ENCODE measurements at places on chromosomes 7 and 10.

DNA sequence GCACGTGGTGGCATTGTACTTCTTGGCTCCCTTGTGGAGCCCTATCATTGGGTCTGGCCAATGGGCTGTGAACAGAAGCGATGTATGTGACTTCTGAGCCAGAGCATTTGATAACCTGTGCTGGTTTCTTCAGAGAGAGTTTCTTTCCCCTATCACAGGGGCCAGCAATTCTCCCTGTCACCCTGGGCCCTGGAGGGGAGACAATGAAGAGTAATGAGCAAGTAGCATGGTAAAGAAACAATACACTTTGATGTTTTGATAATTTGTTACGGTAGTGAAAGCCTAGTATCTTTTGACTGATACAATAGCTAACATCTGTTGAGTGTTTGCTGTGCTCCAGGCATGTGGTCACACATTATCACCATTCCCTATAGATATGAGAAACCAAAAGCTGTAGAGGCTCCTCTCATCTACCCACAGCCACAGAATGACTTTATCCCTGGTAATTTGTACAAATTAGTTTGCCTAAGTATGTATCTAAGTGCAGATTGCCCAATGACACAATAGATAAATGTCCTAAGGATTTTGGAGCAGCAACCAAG, 113.4 kb upstream of the SVIL start:
- H3K36me3 ChIP-seq = no peaks in the 10 kb centered on the region
- DNase-seq = no peak
- no peak overlapping the region for H3K27ac ChIP-seq
- no peak overlapping the region for H3K4me3 ChIP-seq
- no peaks in the 10 kb centered on the region for H3K4me1 ChIP-seq

DNA sequence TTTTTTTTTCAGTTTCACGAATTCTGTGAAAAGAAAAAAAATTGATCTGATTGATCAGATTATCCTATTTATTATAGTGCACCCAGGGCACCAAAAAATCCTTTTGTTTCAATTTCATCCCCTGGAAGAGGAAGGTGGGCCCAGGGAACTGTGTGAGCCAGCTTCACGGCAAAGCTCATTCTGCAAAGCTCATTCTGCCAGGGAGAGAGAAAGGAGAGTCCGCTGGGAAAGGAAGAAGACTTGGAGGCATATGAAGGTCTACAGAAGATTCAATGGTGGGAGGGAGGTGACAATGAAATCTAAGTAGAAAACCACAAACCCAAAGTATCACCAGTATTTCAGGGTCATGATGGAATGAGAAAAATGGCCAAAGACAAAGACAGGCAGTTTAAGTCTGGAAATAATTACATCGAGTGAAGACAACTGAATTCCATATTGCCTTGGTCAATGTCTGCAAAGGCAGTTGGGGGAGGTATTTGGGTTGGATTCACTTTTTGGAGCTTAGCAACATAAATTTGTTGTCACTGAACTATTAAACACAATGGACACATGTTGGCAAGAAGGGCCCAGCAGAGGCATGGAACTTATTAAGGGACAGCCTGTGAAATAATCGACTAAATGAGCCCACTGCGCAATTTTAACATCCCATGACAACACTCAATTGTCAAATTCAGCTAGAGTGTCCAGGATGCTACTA, 587.8 kb upstream of the MKI67 start:
- peaks cover 15% of the 10 kb centered on the region for H3K27me3 ChIP-seq
- H3K4me3 ChIP-seq = no peak overlapping the region
- DNase-seq = no peak
- H3K36me3 ChIP-seq = no peaks in the 10 kb centered on the region

DNA sequence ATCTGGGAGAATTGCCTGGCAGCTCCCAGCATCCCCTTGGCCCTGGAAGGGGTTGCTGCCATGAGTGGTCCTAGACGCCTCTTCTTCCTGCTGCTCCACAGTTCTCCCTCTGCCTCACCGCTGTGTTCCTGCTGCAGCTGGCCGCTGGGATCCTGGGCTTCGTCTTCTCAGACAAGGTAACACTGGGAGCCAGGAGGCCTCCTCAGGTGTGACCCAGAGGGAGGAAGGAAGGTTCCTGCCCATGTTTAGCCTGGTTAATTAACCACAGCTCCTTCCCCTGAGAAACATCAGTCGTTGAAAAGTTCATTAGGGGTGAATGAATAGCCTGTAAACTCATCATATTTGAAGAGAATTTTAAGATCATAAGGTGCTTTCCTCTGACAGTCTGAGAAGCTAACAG, 18.2 kb downstream of the TSPAN33 start:
- DNase-seq = no peak
- H3K27me3 ChIP-seq = peaks cover 8% of the 10 kb centered on the region
- H3K4me1 ChIP-seq = no peaks in the 10 kb centered on the region
- H3K36me3 ChIP-seq = no peaks in the 10 kb centered on the region
- no peak overlapping the region for H3K27ac ChIP-seq

- no peaks in the 10 kb centered on the region for H3K4me1 ChIP-seq
- no peak for DNase-seq
- H3K27me3 ChIP-seq = no peaks in the 10 kb centered on the region
- H3K36me3 ChIP-seq = no peaks in the 10 kb centered on the region
- no peak overlapping the region for H3K4me3 ChIP-seq
Measured at GRCh38 chr7:81414411-81414810, 355.4 kb downstream of the HGF start.

DNA sequence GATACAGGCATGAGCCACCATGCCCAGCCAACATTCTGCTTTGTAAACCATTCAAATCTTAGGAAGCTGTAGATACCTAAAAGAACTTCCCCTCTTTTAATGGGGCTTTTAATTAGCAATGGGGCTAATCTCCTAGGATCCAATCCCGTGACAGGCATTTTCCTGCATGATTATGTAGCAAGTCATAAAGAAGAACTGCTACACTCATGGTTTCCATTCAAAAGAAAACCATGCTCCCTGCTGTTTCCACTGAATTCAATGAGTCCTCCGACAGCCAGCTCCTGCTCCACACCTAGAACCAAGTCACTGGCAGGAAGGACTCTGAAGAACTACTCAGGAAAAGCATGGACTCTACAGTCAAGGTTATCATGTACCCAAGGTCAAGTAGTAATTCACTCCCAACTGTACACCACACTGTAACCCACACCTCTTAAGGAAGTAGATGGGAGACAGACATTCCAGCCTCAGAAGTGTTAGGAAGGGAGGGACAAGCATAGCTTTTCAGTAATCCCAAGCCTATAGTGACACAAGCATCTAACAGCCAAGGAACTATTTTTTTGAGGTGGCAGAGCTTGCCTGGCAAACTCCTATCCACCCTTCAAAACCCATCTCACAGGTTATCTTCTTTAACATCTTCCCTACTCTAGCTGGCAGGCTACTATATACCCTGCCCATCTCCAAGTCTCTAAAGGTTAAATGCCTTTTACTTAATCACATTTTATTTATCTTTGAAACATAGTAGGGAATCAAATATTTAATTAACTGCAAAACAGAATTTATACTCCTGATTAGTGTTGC, 47.5 kb downstream of the CTBP2 start:
- H3K27ac ChIP-seq = no peak overlapping the region
- H3K4me3 ChIP-seq = no peak overlapping the region
- no peaks in the 10 kb centered on the region for H3K4me1 ChIP-seq
- no peaks in the 10 kb centered on the region for H3K27me3 ChIP-seq
- DNase-seq = no peak

DNA sequence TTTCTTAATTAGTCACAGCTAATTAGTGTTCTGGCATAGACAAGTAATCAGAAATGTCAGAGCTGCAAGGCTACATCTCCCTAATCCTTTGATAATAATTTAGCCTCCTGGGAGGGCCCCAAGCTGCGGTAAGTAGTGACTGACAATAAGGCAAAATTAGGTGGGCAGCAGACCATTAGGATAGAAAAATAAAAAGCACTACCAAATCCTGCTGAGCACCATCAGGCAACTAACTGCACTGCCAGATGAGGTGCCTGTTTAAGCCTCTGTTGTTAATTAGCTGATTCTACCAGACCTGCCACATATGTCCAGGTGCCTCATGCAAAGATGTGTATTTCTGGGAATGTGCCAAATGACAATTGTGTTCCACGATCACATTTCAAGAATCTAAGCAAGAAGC, 32.5 kb upstream of the FEZF1 start:
- DNase-seq = no peak
- no peak overlapping the region for H3K4me3 ChIP-seq
- no peaks in the 10 kb centered on the region for H3K4me1 ChIP-seq
- no peak overlapping the region for H3K27ac ChIP-seq
- no peaks in the 10 kb centered on the region for H3K36me3 ChIP-seq

DNA sequence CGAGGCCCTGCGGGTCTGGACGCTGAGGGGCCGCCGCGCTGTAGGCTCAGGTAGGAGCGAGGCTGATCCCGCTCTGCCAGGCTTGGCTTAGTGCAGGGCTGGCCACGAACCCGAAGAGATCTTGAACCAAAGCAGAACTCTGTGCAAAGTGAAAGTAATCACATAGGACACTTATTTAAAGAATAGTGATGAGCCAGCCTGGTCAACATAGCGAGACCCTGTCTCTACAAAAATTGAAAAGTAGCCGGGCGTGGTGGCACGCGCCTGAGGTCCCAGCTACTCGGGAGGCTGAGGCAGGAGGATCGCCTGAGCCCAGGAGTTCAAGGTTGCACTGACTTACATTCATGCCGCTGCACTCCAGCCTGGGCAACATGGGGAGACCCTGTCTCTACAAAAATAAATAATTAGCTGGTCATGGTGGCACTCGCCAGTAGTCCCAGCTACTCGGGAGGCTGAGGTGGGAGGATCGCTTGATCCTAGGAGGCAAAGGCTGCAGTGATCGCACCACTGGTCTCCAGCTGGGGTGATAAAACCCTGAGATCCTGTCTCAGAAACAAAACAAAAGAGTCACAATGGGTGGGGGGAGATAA, 541 bp downstream of the ZSCAN25 start:
- H3K4me1 ChIP-seq = peaks cover 63% of the 10 kb centered on the region
- H3K27me3 ChIP-seq = peaks cover 8% of the 10 kb centered on the region
- peak overlapping the region; percentile 95 for H3K27ac ChIP-seq
- peak overlapping the region; percentile 97 for H3K4me3 ChIP-seq
- H3K36me3 ChIP-seq = peaks cover 50% of the 10 kb centered on the region

DNA sequence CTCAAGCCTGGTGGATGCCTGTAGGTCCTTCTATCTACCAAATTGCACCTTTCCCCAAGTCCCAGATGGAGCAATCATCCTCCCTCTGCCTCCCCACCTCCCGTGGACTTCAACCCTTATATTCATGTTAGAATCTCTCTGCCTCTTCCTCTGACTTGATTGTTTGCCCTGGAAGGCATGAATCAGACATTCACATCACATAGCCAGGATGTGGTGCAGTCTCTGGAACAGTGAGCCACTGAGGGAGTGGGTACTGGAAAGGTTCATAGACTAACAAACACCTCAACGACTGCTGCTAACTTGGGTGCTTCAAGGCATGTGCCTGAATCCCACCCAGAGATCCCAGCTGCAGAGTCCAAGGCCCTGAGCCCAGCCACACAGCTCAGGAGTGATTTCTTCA, 494.0 kb downstream of the TNS3 start:
- no peaks in the 10 kb centered on the region for H3K36me3 ChIP-seq
- DNase-seq = no peak
- no peak overlapping the region for H3K27ac ChIP-seq
- H3K4me1 ChIP-seq = no peaks in the 10 kb centered on the region
- H3K27me3 ChIP-seq = no peaks in the 10 kb centered on the region

- H3K27me3 ChIP-seq = no peaks in the 10 kb centered on the region
- H3K27ac ChIP-seq = no peak overlapping the region
- H3K4me1 ChIP-seq = no peaks in the 10 kb centered on the region
- H3K4me3 ChIP-seq = no peak overlapping the region
- DNase-seq = no peak
Measured at GRCh38 chr7:125651823-125652528, 722.4 kb upstream of the POT1 start.

DNA sequence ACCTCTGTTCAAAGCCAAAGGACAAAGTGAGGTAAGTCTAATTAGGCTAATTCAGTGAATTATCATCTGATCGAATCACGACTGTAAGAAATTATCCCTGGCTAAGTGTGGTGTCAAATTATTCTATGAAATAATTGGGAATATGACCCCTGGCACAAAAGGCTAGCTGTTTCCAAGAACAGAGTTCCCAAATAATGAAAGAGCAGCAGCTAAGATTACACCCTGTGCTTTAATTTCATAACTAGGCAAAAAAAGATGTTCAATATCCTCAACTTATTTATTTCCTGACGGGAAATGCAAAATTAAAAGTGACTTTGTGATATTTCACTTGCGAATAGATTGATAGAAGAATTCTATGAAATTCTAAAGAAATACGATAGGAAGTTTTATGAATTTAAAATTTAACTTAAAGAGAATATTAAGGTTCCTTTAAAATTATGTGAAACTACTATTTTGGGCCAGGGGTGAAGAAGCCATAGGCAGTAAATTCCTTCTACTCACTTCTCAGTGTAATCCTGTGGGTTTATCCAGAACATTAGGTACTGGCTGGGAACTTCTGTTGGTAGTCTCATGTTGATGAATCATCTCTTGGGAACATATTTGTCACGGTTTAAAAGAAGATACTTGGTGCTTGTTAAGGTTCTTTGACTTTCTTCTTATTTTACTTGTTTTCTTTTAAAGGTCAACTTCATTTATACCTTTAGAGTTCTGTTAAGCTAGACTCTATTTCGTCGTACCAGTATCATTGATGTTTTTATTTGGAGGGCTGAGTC, 148.5 kb downstream of the POLR1F start:
- H3K36me3 ChIP-seq = no peaks in the 10 kb centered on the region
- H3K4me3 ChIP-seq = no peak overlapping the region
- H3K4me1 ChIP-seq = no peaks in the 10 kb centered on the region
- no peak overlapping the region for H3K27ac ChIP-seq
- DNase-seq = no peak

GRCh38 chr7:134897936-134898335, 88.4 kb upstream of the AGBL3 start:
- no peak overlapping the region for H3K27ac ChIP-seq
- peaks cover 9% of the 10 kb centered on the region for H3K4me1 ChIP-seq
- H3K27me3 ChIP-seq = peaks cover 7% of the 10 kb centered on the region
- no peak for DNase-seq

DNA sequence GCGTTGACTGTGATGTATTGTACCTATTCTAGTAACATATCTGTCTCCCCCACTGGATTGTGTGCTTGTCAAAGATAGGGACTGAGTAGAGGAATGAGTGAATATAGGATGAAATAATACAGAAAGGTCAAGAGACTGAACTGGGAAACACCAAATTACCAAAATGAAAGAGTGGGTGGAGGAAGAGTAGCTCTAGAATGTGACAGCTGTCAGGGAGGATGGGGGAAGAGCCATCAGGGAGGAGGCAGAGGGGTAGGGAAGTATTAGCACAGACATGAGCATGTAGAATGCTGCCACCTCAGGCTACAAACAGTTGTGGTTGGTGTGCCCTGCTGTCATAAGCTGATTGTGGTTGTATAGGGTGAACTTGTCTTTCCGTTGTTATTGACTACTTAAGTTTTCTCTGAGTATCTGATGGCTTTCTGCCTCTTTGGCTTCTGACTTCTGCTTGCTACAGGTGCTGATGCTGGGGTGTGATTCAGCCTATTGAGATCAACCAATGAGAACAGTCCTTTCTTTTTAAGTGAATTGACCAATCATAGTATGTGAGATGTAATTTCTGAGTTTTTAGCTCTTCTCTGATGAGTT, 5.6 kb downstream of the CCSER2 start:
- peaks cover 33% of the 10 kb centered on the region for H3K4me1 ChIP-seq
- peak overlapping the region; percentile 85 for H3K27ac ChIP-seq
- H3K36me3 ChIP-seq = peaks cover 15% of the 10 kb centered on the region

- H3K27me3 ChIP-seq = no peaks in the 10 kb centered on the region
- DNase-seq = no peak
- no peak overlapping the region for H3K27ac ChIP-seq
- no peaks in the 10 kb centered on the region for H3K36me3 ChIP-seq
- H3K4me3 ChIP-seq = no peak overlapping the region
Measured at GRCh38 chr7:63105978-63106377, 892.7 kb upstream of the ZNF722 start.

Measured in activated naive CD4-positive, alpha-beta T cell treated with anti-CD3 and anti-CD28 coated beads, Interleukin-2, amount 10 ng/mL, durations not matched to agents 7 days and 5 days (primary cell).